NCI-H1694 treated with DMSO at 0.1 percent for 48 hours (cell line): ENCODE measurements at places on chromosomes 6 and 20.

GRCh38 chr6:124054034-124054433, 250.4 kb downstream of the NKAIN2 start:
- no peak for DNase-seq

- no peak for DNase-seq
Measured at GRCh38 chr6:44508646-44509045, 121.1 kb downstream of the CDC5L start.

GRCh38 chr6:48894469-48894868, 568.6 kb downstream of the MMUT start:
- no peak for DNase-seq

GRCh38 chr6:3135668-3136291, 17.3 kb downstream of the BPHL start:
- DNase-seq = no peak

- no peak for DNase-seq
Measured at GRCh38 chr6:161091972-161092701, 100.6 kb downstream of the MAP3K4 start.

DNA sequence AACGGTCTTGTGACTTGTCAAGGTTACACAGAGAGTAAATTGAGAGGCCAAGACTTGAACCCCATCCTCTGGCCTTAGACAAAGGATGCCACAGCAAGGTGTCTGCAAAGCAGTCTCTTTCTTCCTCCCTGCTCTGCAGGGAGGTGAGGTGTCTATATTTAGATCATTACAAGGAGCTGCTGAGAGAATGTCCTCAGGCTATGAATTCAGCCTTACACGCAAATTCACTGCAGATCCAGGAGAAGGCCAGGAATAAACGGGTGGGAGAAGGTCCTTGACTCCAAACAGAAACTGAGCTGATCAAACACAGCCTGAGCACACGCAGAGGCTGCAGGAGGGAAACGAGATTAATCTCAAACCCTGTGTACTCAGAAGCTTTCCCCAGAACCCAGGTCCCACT, 48.6 kb upstream of the PTPRT start:
- DNase-seq = no peak

DNA sequence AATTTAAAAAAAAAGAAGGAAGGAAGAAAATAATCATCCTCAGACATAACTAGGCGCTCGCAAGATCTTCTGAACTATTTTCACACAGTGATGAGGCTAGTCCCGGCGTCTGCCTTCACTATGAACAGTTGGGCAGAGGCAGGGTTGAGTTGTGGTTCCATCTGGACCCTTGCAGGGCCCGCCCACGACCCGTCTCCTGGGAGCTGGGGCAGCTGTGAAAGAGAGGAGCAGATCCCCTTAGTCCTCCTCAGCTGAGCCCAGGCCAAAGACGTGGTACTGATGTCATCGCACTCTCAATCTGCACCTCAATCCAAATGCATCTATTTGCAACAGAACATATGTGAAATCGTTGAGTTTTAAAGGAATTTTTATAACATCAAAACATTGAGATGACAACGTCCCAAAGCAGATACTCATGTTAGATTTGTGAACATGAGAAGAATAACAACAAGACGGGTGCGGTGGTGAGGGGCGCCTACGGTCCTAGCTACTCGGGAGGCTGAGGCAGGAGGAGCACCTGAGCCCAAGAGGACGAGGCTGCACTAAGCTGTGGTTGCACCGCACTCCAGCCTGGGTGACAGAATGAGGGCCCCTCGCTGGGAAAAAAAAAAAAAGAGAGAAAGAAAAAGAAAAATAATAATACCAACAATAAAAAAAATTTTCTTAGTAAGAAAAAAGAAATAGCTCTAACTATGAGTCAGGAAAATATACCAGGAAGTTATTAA, 15.3 kb downstream of the TCFL5 start:
- DNase-seq = peak; percentile 89

DNA sequence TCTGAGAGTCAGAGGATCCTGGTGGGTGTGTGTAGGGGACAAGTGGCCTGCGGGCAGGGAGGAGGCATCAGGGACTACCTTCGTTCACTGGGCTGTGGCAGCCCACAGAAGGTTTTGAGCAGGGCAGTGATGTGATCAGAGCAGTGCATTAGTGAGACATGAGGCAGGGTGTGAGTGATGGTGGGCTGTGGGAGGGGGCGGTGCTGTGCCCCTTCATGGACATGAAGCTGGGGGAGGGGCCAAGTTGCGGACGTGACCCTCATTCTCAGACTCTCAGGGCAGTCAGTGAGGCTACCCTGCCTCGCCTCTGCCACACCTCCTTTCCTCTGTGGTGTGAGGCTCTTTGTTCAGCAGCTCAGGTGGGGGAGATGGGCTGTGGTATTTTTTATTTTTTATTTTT, 142.2 kb upstream of the RNF24 start:
- DNase-seq = no peak

- no peak for DNase-seq
Measured at GRCh38 chr6:44059359-44060346, 67.6 kb downstream of the MRPL14 start.

DNA sequence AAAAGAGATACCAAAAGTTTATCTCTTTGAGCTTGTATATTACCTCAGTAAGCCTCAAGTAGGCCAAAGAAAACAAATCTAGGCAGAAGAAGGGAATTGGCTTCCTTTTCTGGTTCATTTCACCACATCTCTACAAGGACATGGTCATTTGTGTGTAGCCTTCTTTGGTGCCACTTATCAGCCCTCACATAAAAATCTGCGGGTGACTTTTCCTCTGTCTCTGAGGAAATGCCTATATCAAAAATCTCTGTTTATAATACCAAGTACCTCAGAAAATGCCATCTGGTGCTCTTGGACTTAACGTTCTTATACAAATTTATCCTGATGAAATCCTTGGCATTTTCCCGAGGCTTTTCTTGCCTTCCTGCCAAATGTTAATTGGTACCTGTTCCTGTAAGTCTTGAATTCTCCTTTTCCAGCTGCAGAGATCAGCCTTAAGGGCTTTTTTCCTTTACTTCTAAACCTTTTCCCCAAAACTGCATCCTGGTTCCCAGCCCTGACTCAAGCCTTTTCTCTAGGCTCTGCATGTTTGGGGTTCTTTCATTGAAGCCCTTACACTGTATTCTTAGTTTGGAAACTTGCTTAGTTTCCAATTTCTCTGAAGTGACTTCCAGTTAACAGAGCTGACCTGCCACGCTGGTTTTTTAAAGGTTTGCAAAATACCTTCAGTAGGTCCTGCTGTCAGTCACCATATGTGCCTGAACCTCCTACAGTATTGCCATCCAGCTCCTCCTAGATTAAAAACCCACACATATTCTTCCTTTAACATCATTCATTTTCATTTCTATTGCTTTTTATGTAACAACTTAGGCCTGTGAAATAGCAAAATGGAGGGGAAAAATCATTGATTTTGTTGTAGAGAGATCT, 191.2 kb upstream of the PREP start:
- no peak for DNase-seq

DNA sequence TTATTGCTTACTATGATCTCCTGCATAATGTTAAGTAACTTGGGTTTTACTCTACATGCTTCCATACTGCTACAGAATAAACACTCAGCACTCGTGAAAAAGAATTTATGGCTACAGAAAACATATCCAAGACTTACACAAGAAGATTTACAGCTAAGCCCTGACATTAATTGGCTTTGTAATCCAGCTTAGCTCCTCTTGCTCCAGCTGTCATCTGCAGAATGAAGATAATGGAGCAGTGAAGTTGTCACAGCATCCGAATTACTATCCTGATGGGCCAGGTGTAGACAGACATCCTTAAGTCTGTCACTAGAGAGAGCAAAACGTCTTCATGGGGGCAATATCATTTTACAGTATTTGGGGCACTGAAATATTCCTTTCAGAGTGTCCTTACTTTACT, 155.3 kb downstream of the PRKN start:
- no peak for DNase-seq

DNA sequence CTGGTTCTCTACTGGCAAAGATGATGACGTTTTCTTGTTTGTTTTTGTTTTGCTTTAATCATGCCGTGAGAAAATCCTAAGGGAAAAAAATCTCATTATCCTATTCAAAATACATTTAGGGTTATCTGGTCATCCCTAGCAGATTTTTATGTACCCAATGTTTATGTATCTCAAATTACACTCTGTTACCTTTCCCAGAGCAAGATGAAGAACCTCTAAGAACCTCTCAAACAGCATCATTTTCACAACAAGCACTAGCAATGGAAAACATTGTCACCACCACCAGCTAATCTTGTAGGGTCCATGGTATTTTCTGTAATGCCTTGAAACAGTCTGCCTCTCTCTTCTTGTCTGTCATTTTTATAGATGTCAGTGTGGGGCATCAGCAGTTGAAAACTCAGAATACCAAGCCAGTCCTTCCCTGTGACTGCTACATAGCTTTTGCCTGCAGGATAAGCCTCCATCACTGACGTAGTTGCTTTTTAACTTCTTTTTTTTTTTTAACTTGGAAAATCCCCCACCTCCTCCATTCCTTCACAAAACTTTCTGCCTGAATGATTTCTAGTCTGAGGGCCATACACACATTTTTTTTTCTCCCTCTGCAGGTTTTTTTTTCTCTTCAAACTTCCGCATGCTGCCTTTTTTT, 2.4 kb upstream of the SNAP25 start:
- DNase-seq = no peak

DNA sequence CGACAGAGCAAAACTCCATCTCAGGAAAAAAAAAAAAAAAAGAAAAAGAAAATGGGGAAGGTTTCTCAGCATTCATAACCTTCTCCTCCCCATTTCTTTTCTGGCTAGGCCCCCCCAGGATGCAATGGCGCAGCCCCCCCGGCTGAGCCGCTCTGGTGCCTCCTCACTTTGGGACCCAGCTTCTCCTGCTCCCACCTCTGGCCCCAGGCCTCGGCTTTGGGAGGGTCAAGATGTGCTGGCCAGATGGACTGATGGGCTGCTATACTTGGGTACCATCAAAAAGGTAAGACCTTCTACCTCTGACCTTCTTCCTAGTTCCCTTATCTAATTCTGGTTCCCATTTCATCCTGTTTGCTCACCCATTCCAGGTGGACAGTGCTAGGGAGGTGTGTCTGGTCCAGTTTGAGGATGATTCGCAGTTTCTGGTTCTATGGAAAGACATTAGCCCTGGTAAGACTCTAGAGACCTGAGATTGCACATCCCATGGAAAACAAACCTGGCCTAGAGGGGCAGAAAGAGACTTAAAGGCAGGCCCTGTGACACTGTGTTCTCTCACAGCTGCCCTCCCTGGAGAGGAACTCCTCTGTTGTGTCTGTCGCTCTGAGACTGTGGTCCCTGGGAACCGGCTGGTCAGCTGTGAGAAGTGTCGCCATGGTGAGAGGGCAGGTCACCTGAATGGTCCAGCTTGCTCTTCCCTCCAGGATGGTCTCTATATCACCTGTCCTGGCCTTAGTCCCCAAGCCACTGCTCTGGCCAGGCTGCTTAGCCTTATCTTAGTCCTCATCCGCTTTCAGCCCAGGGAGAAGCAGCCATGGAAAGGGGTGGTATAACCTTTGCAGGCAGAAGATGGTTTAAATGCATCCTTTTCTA, 1.6 kb downstream of the PHF1 start:
- no peak for DNase-seq

DNA sequence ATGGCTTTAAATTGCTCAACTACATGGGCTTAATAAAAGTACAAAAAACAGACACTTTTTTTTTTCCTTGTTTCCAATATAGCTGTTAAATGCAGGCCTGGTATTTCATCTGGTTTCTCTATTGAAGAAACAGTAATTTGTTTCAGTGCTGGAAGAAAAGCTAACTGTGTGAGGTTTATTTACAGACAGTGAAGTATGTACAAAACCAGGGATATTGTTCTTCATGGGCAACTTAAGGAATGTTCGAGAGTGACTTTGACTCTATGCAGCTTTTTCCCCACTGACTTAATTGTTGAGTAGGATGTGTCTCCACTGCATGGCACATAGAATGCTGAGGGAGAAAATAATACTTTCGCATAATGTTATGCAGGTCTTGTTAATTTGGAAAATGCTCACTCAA, 31.0 kb upstream of the PRL start:
- no peak for DNase-seq

DNA sequence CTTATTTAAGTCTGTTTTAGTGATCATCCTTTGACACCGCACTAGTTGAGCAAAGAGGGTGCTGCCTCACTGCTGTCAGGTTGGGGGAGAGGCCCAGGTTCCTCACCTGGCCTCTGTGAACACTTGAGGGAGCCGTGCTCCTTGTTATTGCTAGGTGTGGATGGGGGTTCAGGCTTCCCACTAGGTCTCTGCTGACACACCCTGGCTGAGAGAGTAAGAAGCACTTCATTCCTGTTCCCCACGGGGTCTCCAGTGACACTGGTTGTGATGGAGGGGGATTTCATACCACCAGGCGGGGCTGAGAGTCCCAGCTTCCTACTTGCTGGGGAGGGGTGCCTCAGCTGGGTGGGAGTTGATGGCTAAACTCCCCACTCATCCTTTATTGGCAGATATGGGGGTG, 11.1 kb upstream of the NOTCH4 start:
- no peak for DNase-seq

GRCh38 chr6:63759605-63760105, 124.1 kb downstream of the PHF3 start:
- DNase-seq = no peak

DNA sequence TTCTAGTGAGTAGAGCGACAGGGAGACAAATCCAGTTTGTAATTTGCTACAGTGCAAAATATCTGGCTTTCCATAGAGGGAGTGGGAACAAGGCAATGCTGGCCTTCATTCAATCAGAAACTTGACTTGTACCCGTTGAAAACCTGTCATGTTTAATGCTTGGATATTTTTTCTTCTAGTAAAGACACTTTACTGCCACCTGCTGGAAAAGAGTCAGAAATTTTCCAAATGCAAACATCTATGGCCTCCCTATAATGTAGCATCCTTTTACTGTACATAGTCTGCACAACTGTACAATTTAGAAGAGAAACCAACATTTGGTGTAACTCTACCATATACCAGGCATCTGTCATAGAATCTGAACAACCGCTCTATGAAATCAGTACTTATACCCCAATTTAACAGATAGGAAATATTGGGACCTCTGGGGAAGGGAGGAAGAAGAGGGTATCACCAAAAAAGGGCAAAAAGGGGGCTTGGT, 16.7 kb upstream of the TBC1D20 start:
- DNase-seq = peak; percentile 50

DNA sequence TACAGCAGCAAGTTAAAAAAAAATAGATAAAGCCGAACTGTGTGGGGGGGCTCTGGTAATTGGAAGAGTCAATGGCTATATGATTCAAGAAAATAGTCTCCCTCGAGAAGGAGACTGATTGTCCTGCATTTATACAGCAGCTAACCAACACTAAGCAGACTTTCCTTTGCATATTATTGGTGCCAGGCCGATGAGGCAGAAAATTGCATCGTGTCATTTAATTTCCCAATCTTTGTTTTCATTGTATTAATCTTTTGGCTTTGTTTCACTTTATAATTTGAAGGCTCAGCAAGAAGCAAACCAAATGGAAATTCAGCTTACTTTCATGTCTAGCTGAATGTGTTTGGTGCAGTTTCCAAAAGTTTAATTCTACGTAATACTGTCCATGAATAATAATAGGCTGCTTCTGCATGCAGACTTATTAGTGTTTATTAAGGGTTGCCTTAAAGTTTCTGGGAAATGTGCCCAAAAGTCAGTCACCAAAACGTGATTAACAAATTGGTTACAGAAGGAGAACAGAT, 258.5 kb downstream of the HACE1 start:
- no peak for DNase-seq
